ENCODE measurements at places on chromosomes 12 and 14.

- no peak for DNase-seq
Measured at GRCh38 chr12:14665354-14666348, 30.7 kb downstream of the GUCY2C start.

GRCh38 chr14:65164068-65164824, 61.9 kb upstream of the MAX start:
- DNase-seq: no peak

DNA sequence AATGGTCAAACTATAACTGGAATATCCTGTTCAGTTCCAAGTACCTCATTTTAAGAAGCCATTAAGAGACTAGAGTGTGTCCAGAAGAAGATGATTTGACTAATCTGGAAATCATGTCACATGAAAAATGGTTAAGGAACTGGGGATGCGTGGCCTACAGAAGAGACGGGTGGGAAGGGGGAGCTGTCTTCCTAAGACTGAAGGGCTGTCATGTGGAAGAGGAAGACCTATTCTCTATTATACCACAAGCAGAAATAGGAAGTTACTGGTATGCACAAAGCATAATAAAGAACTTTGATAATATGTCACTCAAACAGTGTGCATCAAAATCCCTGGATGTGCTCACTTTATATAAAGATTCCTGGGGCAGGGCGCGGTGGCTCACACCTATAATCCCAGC, 50.3 kb downstream of the HECTD4 start:
- DNase-seq: no peak

GRCh38 chr14:60654334-60654821, 5.1 kb upstream of the SIX1 start:
- no peak for DNase-seq

DNA sequence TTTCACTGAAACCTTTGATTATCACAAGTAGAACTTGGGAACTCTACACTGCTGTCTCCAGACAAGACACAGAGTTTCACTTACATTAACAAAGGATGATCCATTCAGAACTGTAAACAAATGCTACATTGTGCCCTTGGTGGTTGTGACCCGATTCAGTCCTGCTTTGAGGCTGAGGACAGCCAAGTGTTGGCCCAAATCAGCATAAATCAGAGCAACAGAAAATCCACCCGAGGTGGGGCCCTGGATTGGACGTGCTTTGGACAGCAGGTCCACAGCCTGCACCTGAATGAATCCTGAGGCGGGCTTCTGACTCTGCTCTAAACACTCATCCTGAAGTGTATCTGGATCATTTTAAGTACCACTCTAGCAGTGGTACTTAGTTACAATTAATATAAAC, 68.8 kb downstream of the PPP2R5C start:
- DNase-seq: no peak
